ENCODE measurements at places on chromosomes 5 and 9.

DNA sequence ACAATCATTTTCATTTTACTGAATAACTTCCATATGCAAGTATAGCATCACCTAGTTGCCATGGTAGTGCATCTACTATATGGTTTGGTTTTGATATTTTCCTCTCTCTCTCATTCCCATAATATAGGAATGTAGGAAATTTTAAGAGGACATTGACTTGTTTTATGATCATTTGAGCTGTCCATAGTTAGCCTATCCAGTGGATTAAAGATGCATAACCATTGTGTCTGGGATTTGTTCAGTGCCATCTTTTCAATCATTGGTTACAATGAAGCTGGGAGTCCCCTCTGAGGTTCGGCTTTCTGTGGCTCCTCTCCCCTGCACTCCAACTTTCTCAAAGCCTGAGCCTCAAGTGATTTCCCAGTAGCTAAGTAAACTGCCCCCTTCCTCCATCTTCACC lies 458.5 kb downstream of the RAB3C start:
- no peak for DNase-seq

- no peak for DNase-seq
Measured at GRCh38 chr5:151295791-151296477, 7.6 kb downstream of the SLC36A3 start.

- no peak for DNase-seq
Measured at GRCh38 chr9:124835026-124835557, 18.2 kb upstream of the WDR38 start.

DNA sequence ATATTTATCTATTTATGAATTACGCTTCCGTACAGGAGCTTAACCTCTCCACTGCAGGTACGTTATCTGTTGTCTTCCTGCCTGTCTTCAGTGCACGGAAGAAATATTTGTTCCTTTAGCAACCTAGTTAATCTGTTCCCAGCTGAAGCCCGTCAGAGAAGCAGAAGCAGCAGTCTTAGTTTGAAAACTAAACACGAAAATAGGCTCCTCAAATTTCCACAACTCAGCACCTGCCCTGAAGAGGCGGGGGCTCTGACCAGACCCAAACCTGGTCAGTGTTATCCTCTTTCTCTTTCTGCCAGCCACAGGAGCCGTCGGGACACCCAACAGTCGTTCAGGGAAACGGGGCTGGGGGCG lies 462 bp downstream of the NUDCD2 start:
- DNase-seq = no peak

- DNase-seq = no peak
Measured at GRCh38 chr5:150448952-150449516, 505 bp downstream of the RPS14 start.

DNA sequence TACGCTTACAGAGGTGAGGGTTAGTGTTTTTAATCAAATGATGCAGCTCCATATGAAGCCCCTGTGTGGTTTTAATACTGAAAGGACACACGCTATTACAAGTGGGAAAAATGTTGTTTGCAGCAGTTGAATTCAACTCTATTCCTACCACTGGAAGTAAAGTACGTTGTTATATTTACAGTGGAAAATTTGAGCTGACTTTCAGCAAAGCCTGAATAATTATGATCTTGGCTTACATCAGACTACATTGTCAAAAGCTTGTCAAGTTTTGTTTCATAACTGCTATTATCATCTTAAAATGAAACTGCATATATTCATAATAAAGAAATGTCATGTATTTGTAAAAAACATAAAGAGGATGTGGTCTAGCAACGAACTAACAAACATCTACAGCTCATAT lies 818.5 kb downstream of the SEMA5A start:
- no peak for DNase-seq

GRCh38 chr9:92171822-92172221 lies 56.6 kb upstream of the SPTLC1 start:
- no peak for DNase-seq

DNA sequence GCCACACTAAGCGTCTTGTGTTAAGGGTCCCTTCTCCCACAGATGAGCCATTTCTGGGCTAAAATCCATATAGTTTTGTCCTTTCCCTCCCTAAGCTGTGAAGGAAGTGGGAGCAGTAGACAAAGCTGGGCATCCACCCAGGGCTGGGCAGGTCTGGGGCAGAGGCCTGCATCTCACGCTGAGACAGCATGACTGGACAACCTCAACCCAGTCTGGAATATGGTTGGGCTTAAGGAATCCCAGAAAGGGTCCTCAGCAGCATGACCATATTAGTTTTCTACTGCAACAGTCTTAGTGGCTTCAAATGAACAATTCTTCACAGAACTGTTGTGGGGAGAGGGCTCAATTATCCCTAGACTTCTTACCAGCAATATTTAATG lies 173.8 kb downstream of the AUH start:
- no peak for DNase-seq

GRCh38 chr9:93100276-93100636 lies 4.2 kb downstream of the CARD19 start:
- no peak for DNase-seq

- no peak for DNase-seq
Measured at GRCh38 chr5:93704996-93705395, 36.4 kb downstream of the POU5F2 start.

GRCh38 chr5:120690621-120691407 lies 226.7 kb downstream of the PRR16 start:
- DNase-seq = no peak

- no peak for DNase-seq
Measured at GRCh38 chr5:141135030-141135717, at the start of gene PCDHB5. Gene PCDHB5, plus strand, starts transcription at chr5:141135206. Its CDS starts 229 bp downstream, at chr5:141135435.

DNA sequence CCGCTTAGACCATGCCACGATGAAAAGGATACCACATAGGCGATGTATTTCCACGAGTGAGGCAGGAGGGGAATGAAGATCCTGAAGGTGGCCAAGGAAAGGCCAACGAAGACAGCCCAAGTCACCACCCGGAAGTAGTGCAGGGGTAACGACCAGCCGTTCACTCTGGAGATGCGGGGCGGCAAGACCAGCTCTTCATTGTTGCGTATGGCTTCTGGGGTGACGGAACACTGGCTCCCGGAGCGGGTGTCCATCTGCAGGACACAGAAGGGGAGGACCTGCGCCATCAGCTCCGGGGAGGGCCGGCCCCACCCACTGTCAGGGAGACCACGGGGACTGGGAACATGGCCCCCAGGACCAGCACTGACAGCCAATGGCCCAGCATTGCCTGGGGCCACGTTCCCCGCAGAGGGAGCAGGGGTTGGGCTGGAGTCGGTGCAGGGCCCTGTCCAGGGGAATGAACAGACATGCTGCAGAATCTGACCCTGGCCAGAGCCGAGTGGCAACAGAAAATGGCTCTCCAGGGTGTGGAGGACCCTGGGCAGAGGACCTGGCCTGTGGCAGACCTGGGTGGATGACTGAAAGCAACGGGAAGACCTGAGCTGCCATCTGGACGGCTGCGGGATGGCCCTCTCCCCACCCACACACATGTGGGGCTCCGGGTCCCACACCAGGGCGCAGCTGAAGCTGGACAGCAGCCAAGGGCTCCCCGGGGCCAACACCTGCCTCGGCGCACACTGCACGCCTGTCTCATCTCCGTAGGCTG lies 17.7 kb downstream of the ZDHHC11B start:
- no peak for DNase-seq

DNA sequence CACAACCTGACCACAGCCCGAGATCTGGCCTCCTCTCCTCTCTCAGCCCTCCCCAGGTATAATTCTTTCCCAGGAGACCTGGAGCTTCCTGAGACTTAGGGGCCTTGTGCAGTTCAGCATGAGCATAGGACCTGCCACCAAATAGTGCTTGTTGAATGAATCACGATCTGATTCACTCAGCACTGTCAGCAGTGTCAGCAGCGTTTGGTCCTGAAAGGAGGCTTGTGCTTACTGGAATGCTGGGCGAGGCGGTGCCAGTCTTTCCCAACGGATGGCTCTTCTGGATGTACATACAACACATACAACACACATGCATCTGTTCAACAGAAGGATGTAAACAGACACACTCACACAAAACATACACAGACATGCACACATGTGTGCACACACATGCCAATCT lies 173.3 kb downstream of the COL23A1 start:
- DNase-seq = no peak

DNA sequence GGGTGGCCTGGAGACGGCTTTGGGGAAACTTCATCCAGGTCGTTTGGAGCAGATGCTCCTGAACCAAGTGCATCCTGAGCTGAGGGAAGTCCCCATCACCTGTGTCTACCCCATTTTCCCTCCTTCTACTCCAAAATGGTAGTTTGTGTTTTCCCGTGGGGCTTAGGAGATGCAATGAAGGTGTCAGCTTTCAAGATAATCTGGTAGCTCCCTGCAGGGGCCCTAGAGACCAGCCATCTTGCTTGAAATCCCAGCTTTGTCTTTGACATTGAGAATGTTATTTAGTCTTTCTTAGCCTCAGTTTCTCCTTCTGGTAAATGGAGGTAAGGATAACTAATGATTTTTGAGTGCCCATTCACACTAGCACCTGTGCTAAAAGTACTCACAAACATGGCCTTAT lies 77.4 kb downstream of the WWC1 start:
- DNase-seq = no peak

DNA sequence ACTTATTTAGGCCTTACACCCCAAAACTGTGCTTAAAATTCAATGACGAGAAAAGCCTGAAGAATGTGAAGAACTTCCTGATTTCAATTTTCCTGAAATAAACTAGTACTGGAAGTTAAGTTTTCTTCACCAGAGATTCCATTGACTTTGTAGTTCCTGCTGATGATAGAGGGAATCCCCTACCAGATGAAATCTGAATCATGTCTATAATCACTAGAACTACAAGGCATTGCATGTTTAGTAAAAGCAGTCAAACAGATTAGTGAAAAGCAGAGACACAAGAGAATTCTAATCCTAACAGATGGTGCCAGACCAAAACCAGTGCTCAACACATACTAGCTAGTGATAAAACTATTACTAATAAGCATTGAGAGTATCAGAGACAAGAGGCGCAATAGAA lies 130.0 kb downstream of the PDE4D start:
- no peak for DNase-seq

DNA sequence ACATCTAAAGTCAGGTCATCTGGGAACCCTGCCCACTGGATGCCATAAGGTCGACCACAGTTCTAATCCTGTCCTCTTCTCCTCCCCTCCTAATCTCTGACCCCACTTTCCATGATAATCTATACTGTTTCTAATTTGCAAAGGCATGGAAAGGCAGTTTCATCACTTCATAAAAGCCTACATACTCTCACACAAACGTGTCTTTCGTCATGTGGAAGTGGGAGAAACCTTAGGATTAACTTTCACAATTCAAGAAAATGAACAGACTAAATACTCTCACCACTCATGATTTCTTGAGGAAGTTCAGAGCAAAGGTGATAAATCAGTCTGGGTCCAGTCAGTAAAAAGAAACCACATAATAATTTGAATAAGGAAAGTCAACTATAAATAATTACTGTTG lies 5.5 kb downstream of the FANCC start:
- no peak for DNase-seq

- DNase-seq = no peak
Measured at GRCh38 chr5:37851305-37851704, 11.5 kb upstream of the GDNF start.

GRCh38 chr5:150131978-150132694 lies 23.5 kb downstream of the PDGFRB start:
- no peak for DNase-seq

- no peak for DNase-seq
Measured at GRCh38 chr5:62299600-62299999, 6.4 kb upstream of the KIF2A start.

DNA sequence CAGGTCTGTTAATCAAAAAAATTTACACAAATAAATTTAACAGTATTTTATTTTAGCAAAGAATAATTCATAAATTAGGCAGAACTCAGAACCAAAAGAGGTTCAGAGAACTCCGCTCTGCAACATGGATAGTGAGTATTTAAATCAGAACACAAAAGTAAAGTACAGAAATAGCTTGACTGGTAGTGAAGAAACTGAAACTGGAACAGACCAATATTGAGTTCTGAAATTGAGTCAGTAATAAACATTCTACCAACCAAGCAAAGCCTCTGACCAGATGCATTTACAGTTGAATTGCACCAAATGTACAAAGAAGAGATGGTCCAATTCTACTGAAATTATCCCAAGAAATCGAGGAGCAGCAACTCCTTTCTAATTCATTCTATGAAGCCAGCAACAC lies 1542.8 kb downstream of the EFNA5 start:
- DNase-seq = no peak

GRCh38 chr9:129052592-129052991 lies 16.2 kb downstream of the MIGA2 start:
- no peak for DNase-seq

DNA sequence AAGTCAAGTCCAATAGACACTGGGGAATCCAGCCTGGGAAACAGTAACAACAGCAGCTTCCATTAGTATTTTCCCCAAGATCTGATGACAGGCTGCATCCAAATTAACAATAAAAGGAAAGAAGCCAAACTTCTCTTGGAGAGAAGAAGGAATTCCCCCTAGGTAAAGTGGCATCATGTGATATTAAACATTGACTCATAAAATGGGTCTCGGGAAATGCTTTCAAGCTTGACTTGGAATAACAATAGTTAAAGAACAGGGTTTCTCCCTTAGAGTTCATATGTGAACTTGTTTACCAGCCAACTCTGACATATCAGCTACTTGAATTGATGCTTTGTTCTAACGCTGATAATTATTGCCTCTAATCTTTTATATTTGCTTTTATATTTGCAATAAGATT lies 45.4 kb downstream of the ENTREP1 start:
- no peak for DNase-seq

DNA sequence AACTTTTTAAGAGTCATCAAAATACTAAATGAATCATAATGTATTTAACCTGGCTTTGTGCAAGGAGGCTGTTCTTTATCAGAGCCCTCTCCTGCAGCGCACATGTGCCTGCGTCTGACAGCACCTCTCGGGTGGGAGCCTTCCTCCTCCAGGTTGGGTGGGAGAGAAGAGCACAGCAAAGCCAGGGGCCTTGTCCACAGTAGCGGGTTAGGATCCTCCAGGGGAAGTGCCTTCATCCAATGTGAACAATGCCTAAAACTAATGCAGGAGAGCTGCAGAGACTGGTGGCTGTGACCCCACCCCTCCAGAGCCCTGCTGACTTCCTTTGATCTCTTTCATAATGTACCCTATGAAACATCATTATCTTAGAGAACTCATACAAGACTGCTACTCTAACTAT lies 10.2 kb downstream of the UBE2QL1 start:
- DNase-seq = no peak

DNA sequence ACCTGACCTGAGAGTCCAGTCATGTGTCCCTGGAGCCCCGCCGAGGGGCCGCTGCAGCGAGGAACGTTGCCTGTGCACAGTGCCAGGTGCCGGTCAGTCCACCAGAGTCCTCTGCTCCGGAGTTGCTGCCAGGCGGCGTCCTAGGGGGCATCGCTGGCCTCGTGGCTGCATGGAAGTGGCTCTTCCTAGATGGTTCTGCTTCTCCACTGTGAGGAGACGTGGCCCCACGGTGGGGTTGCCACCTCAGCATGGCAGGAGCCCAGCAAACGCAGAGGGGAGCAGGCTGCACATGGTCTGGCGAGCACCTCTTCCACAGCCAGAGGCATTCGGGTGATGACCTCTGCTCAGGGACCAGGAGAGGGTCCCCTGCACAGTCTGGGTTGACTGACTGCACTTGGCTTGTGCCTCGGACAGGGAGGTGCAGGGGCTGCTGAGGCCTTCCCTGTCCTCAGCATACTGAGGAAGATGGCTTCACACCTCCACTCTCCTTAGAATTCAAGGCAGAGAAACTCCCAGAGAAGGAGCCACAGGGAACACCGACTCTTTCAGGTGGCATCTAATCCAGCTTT lies 25.9 kb upstream of the POMT1 start:
- no peak for DNase-seq
